ENCODE measurements at places on chromosomes 16 and 17. TPM values are rescaled to one million over a fixed set of nuclear protein-coding genes. Genes with fewer than 3 reads are reported as not detected.

DNA sequence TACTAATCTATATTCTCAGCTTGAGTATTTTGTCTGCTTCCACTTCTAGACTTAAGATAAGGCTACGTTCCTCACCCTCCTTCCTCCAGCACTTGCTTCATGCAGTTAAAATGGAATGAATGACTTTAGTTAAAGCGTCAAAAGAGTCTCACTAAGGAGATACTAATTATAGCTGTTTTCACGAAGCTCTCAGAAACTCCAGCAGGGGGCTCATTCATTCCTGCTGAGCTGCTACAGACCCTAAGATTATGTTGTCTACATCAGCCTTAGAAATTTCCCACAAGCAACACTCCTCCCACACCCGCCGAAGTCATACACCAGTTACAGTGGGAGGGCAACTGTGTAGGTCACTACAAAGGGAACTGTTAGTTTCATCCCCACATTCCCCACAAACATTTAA lies 57.0 kb upstream of the KIFC3 start:
- DNase-seq: no peak
- no peaks in the 10 kb centered on the region for H3K4me1 ChIP-seq
- no peaks in the 10 kb centered on the region for H3K36me3 ChIP-seq
- H3K27me3 ChIP-seq: no peaks in the 10 kb centered on the region
- H3K4me3 ChIP-seq: no peak overlapping the region

DNA sequence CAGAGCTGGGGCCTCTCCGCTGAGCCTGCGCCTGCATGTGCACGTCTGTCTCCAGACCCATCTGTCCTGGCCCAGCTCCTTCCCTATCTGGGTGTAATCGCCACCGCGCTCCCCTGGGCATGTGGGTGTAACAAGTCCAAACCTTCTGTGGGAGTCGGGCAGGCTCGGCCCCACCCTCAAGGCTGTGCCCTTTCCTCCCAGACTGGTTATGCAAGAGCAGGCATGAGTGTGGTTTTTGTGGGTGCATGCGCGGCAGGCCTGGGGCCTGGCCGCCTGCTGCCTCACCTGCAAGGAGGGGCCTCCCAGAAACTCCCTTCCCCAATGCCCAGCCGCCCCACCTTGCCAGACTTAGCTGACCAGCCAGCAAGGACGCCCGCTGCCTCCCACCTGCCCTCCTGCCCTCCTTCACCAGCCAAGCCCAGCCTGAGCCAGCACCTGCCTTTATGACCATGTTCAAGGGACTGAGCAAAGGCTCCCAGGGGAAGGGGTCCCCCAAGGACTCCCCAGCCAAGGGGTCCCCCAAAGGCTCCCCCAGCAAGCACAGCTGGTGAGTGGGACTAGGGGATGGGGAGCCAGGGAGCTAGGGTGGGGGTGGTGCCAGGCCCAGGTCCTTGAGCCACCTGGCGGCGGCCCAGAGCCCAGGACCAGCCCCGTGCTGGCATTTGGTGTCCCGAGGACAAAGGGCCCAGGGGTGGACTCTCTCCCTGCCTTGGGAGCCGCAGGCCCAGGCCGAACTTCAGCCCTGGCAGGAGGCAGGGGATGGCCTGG lies at the start of gene EVPLL:
EVPLL (plus strand) TSS at position 342 of the 768 bp plus-strand sequence. CDS start 3,160 bp downstream, outside the sequence.
- H3K27me3 ChIP-seq: no peaks in the 10 kb centered on the region
- H3K4me3 ChIP-seq: no peak within 1 kb of the TSS
- no peaks in the 10 kb centered on the region for H3K36me3 ChIP-seq

- H3K36me3 ChIP-seq: no peaks in the 10 kb centered on the region
- no peak for DNase-seq
- H3K27me3 ChIP-seq: no peaks in the 10 kb centered on the region
- H3K4me3 ChIP-seq: no peak overlapping the region
- no peaks in the 10 kb centered on the region for H3K4me1 ChIP-seq
Observed at GRCh38 chr17:31427684-31428083, 36.2 kb downstream of the RAB11FIP4 start.

DNA sequence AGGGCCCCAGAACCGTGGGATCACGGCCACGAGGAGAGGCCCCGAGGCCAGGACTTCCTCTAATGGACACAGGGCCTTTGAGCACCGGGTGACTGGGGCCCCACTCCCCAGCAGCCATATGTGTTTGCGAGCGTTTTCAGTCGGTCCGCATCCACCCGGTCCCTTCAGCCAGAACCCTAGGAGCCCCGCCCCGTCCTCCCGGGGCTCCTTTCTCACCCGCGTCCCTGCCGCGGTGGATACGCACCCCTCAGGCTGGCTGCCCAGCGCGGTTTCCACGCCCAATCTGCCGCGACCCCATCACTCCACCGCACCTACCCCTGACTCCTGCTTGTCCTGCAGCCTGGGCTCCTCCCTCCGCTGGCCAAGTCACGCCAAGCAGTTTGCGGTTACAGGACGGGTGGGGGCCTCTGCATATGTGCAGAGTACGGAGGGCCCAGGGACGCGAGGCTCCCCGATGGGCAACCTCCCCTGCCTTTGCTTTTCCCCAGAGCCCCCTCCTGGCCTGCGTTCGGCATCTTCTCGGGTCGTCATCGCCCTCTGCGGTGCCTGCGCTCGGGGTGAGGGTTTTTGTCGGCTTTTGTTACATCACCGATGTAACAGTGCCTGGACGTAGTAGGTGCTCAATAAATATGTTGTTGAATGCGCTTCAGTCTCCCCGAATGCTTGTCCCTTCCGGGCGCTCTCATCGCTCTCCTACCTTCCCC lies 1.0 kb upstream of the TTYH2 start:
- H3K36me3 ChIP-seq: peaks cover 12% of the 10 kb centered on the region
- H3K27me3 ChIP-seq: no peaks in the 10 kb centered on the region
- DNase-seq: no peak
- H3K4me3 ChIP-seq: peak overlapping the region; percentile 34
- H3K4me1 ChIP-seq: peaks cover 13% of the 10 kb centered on the region

DNA sequence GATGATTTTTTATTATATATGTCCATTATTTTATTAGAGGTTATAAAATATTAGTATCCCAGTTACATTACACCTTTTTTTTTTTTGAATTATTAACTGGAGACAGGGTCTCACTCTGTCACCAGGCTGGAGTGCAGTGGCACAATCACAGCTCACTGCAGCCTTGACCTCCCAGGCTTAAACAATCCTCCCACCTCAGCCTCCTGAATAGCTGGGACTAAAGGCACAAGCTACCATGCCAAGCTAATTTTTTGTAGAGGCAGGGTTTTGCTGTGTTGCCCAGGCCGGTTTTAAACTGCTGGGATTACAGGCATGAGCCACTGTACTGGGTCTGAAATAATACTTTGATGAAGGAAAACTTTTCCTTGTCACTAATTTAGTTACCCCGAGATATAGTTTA lies 63.6 kb downstream of the VMP1 start:
- no peak for DNase-seq
- no peak overlapping the region for H3K4me3 ChIP-seq
- H3K4me1 ChIP-seq: no peaks in the 10 kb centered on the region
- peaks cover 17% of the 10 kb centered on the region for H3K36me3 ChIP-seq
- no peaks in the 10 kb centered on the region for H3K27me3 ChIP-seq
- no peak overlapping the region for H3K27ac ChIP-seq

- peaks cover 7% of the 10 kb centered on the region for H3K4me1 ChIP-seq
- H3K27me3 ChIP-seq: no peaks in the 10 kb centered on the region
- H3K27ac ChIP-seq: no peak overlapping the region
- H3K4me3 ChIP-seq: no peak overlapping the region
- no peak for DNase-seq
Observed at GRCh38 chr16:74608381-74608780, 1.5 kb upstream of the GLG1 start.

GRCh38 chr17:48492401-48493298 lies 38.2 kb downstream of the HOXB1 start:
- no peak overlapping the region for H3K27ac ChIP-seq
- H3K4me1 ChIP-seq: no peaks in the 10 kb centered on the region
- H3K4me3 ChIP-seq: no peak overlapping the region
- no peaks in the 10 kb centered on the region for H3K36me3 ChIP-seq
- H3K27me3 ChIP-seq: no peaks in the 10 kb centered on the region

GRCh38 chr16:10036956-10037355 lies 145.3 kb downstream of the GRIN2A start:
- H3K4me1 ChIP-seq: no peaks in the 10 kb centered on the region
- H3K27ac ChIP-seq: no peak overlapping the region
- H3K36me3 ChIP-seq: no peaks in the 10 kb centered on the region
- peaks cover 2% of the 10 kb centered on the region for H3K27me3 ChIP-seq

GRCh38 chr16:83343935-83344366 lies 463.8 kb upstream of the HSBP1 start:
- peak; percentile 28 for DNase-seq
- no peak overlapping the region for H3K27ac ChIP-seq
- H3K4me3 ChIP-seq: no peak overlapping the region

- no peak overlapping the region for H3K4me3 ChIP-seq
- no peak for DNase-seq
- no peaks in the 10 kb centered on the region for H3K27me3 ChIP-seq
- no peak overlapping the region for H3K27ac ChIP-seq
- no peaks in the 10 kb centered on the region for H3K36me3 ChIP-seq
- H3K4me1 ChIP-seq: no peaks in the 10 kb centered on the region
Observed at GRCh38 chr16:60905811-60906210, 1130.4 kb downstream of the CDH8 start.

DNA sequence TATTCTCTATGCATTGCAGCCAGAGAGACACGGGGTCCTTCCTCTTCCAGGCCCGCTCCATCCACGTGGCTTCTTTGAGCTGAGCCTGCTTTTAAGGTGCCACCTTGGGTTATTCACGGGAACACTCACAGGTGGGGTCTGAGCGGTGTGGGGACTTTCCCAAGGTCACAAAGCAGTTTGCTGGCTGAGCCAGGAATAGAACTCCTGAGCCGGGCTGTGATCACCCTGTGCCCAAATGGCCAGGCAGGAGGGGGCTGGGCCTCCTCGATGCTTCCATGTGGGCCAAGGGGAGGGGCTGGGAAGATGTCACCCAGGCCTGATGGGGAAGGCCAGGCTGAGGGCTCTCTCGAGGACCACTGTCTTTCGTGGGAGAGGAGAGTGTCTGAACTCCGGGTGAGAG lies 13.0 kb upstream of the GSE1 start:
- H3K36me3 ChIP-seq: no peaks in the 10 kb centered on the region
- H3K4me3 ChIP-seq: no peak overlapping the region
- DNase-seq: no peak
- H3K4me1 ChIP-seq: peaks cover 2% of the 10 kb centered on the region
- H3K27me3 ChIP-seq: no peaks in the 10 kb centered on the region

The AATK gene
- total RNA-seq: 9.6 TPM

The CD300H gene
- 1.1 TPM for total RNA-seq

The MT3 gene
- total RNA-seq: not detected

GRCh38 chr17:13118311-13118710 lies 100.5 kb upstream of the ELAC2 start:
- no peaks in the 10 kb centered on the region for H3K36me3 ChIP-seq
- H3K27ac ChIP-seq: no peak overlapping the region
- no peak for DNase-seq
- H3K27me3 ChIP-seq: no peaks in the 10 kb centered on the region
- peaks cover 14% of the 10 kb centered on the region for H3K4me1 ChIP-seq

- peak; percentile 62 for DNase-seq
- peak overlapping the region; percentile 23 for H3K27ac ChIP-seq
- no peaks in the 10 kb centered on the region for H3K27me3 ChIP-seq
- no peak overlapping the region for H3K4me3 ChIP-seq
- peaks cover 4% of the 10 kb centered on the region for H3K4me1 ChIP-seq
Observed at GRCh38 chr17:67994817-67995569, 1.3 kb downstream of the C17orf58 start.

- DNase-seq: no peak
- H3K36me3 ChIP-seq: peaks cover 11% of the 10 kb centered on the region
- H3K27ac ChIP-seq: peak overlapping the region; percentile 68
- peak overlapping the region; percentile 60 for H3K4me3 ChIP-seq
- H3K4me1 ChIP-seq: no peaks in the 10 kb centered on the region
Observed at GRCh38 chr17:45135978-45136791, 698 bp downstream of the ACBD4 start.

- H3K27me3 ChIP-seq: no peaks in the 10 kb centered on the region
- peaks cover 27% of the 10 kb centered on the region for H3K36me3 ChIP-seq
- DNase-seq: peak; percentile 81
- peaks cover 19% of the 10 kb centered on the region for H3K4me1 ChIP-seq
Observed at GRCh38 chr16:4654011-4654963, 29.7 kb downstream of the MGRN1 start.

DNA sequence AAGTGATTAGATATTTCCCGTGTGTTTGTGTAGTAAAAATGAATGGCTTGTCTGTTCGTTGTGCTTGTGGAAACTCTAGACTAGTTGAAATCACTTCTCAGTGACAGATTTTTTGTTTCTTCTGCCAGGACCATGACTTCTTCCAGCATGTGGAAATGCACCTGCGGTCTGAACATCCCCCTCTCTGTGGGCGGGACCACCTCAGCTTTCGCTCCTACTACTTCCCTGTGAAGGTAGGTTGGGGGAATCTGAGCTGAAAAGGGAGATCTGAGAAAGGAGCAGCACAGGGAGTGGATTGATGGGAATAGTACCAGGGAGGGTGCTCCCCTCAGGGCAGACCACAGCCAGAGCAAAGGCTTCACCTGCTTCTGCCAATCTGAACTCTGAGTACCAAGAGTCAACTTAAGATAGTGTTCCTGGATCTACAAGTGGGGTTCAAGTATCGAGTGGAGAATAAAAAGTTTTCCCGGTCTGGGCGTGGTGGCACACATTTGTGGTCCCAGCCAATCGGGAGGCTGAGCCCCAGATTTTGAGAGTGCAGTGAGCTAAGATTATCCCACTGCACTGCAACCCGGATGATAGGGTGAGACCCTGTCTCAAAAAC lies 47.5 kb downstream of the SF3B3 start:
- no peak overlapping the region for H3K4me3 ChIP-seq
- H3K27me3 ChIP-seq: no peaks in the 10 kb centered on the region
- H3K27ac ChIP-seq: peak overlapping the region; percentile 26
- no peak for DNase-seq
- peaks cover 57% of the 10 kb centered on the region for H3K36me3 ChIP-seq

The HS3ST3A1 gene
- 8.0 TPM for total RNA-seq

GRCh38 chr16:86575754-86576557 lies 2.4 kb upstream of the FOXL1 start:
- H3K4me3 ChIP-seq: peak overlapping the region; percentile 18
- no peaks in the 10 kb centered on the region for H3K36me3 ChIP-seq
- peak; percentile 91 for DNase-seq
- peaks cover 50% of the 10 kb centered on the region for H3K4me1 ChIP-seq

DNA sequence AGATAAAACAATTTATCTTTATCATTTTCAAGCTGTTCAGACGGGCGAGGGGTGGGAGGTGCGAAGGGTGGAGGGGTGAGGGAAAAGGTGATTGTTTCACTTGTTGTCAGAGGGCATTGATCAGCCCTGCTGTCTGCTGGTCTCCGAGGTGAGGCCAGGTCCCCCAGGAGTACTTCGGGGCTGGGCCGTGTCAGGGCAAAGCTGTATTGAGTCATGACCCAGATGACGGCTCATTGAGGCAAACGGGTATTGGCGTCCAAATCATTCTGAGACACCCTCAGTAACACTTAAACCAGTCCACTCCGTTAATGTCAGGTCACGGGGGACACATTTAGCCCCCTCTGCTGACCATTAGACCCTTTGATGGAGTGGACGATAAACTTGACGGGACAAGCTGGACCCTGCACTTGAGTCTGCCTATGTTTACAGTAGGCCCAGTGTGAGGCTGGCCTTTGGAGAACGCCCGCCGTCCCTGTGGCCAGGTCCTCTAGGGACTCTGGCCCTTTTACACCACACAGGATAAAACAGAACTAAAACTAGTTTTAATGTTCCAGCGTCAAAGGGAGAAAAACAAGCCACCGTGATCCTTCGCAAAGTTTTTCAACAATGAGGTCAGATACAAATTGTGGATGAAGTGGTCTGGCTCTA lies 502.2 kb upstream of the ZFHX3 start:
- no peaks in the 10 kb centered on the region for H3K36me3 ChIP-seq
- no peak overlapping the region for H3K4me3 ChIP-seq
- no peak overlapping the region for H3K27ac ChIP-seq
- peaks cover 24% of the 10 kb centered on the region for H3K4me1 ChIP-seq
- no peaks in the 10 kb centered on the region for H3K27me3 ChIP-seq
- DNase-seq: no peak

The OTOP3 gene
- total RNA-seq: not detected

Data from lung (tissue), 17 donors.